ENCODE measurements at places on chromosomes 2 and 18. TPM values are rescaled to one million over a fixed set of nuclear protein-coding genes. Genes with fewer than 3 reads are reported as not detected.

Gene SERPINB12
- total RNA-seq, result not detected

- DNase-seq, result no peak
Observed at GRCh38 chr2:130390460-130391057, 34.7 kb downstream of the PTPN18 start.

Gene STON1
- 2.5 TPM for total RNA-seq

Gene SGO2
- total RNA-seq, result 2.4 TPM

DNA sequence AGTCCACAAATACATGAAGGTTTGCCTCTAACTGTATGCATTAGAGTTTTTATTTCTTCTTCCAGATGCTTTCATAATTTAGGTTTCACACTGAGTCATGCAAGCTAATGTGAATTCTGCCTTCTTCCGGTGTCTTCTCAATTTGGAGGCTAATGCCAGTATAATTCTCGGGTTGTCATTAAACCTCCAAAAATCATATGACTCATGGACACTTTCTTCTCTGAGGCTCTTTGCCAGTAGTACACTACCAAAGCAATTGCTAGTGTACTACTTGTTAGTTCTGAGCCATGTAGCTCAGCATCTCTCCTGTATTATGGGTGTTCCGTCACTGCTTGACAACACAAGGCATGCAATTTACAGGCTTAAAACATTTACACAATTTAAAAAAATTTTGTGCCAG lies 137.1 kb downstream of the VWC2L start:
- no peak for DNase-seq

Gene TTC31
- 26.3 TPM for total RNA-seq

DNA sequence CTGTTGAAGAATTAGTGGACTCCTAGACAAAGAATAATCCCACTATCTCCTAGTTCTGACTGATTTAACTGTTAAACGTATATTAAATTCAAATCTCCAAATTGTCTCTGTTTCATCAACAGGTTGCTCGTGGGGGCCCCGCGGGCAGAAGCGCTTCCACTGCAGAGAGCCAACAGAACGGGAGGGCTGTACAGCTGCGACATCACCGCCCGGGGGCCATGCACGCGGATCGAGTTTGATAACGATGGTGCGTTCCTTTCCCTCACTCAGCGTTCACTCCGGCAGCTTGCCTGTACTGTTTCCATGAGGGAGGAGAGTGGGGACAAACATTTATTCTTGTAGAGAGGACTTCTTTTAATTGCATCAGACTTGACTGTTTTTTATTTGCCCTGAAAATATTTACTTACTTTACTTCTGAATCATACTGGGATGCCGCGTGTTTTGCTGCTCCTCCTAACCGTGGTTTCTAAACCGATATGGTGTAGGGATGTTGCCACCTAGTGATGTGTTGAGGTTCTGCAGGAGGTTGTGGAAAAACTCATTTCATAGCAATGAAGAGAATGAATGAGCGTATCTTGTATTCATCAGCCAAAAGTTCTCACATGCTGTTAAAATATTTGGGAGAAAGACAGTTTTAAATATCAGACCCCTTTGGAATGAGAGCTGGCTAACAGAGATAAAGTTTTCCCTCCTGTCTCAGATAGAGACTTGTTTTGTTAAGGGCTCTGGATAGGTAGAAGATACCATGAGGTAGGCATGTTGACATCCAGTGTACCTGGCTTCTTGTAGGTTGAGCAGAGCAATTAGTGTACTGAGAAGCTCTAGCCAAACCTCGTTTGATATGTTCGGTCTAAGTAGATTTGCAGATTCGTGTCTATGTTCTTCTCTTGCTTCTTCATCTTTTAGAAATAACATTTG lies 38.3 kb downstream of the ITGA6 start:
- DNase-seq, result peak; percentile 55

DNA sequence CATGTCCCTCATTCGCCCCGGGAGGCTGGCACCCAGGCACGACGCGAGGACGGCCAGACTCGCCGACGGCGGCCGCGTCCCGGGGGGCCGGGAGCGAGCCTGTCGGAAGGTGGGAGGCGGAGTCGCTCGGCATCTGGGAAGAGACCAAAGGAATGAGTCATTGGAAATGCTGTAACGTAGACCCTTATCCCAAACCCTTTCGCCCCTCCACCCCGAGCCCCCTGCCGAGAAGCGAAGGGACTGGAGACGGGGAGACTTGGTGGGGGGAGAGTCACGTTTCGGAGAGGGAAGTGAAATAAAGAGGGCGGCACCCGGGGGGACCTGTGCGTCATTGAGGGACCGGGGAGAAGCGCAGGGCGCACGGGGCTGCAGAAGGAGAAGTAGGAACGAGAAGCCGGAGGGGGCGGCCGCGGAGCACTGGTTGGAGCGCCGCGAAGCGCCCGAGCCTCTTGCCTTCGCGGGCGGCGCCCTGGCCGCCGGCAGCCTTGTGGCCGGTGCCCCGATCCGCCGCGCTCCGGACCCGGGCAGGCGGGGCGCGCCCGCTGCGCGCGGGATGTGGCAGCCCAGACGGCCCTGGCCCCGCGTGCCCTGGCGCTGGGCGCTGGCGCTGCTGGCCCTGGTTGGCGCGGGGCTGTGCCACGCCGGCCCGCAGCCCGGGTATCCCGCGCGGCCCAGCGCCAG lies at the start of gene EMILIN2:
EMILIN2 (plus strand) TSS at position 371 of the 681 bp plus-strand sequence; CDS start at position 554, 183 bp downstream.
- peak; percentile 19 for DNase-seq

DNA sequence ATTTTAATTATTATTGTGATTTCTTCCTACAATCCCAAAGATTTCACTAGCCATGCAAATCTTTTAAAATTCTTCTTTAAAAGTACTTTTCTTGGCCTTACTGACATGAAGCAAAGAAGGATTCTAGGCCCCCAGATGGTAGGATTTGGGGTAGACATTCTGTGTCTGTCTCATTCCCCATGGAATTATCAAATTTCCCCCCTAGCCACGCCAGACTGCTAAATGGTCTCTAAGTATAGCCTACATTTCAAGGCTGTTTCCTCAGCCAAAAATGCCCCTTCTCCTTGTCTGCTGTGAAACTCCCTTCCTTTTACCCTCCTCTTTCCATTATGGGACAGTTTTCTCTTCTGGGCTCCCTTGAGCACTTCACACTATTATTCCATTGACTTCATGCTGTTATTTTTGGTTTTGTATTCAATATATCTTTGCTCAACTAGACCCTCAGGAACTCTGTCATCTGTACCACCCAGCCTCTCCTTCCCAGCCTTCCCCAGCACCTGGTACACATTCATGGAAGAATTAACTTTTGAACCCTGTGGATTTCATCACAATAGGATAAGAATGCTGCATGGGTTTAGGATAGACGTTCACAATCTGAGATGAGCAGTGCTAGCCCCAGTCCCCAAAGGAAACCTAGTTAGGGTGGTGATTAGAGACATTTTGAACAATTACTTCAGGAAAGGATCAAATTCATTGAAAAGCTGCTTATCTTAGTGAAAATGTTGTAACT lies 21.5 kb upstream of the CYP1B1 start:
- no peak for DNase-seq

- no peak for DNase-seq
Observed at GRCh38 chr2:148565272-148565894, 79.2 kb upstream of the EPC2 start.

GRCh38 chr18:50866765-50867164 lies 12.2 kb upstream of the ME2 start:
- no peak for DNase-seq

- DNase-seq, result no peak
Observed at GRCh38 chr18:22066083-22066485, 103.3 kb upstream of the GATA6 start.

Gene SP140
- total RNA-seq, result 2.4 TPM

DNA sequence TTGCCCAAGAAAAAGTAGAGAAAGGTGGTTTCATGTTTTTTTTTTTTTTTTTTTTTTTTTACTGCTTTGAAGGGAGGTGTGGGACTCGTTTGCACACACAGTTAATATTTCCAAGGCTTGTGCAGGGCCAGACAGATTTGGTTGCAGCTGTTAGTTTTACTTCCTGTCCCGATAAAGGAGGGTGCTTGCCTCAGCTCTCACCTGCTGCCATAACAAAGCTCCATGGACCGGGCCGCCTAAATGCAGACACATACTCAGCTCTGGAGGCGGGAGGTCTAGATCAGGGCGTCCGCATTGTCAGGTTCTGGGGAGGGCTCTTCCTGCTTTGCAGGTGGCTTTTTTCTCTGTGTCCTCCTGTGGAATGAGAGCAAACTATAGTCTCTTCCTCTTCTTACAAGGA lies 69.9 kb downstream of the ODC1 start:
- DNase-seq, result no peak

DNA sequence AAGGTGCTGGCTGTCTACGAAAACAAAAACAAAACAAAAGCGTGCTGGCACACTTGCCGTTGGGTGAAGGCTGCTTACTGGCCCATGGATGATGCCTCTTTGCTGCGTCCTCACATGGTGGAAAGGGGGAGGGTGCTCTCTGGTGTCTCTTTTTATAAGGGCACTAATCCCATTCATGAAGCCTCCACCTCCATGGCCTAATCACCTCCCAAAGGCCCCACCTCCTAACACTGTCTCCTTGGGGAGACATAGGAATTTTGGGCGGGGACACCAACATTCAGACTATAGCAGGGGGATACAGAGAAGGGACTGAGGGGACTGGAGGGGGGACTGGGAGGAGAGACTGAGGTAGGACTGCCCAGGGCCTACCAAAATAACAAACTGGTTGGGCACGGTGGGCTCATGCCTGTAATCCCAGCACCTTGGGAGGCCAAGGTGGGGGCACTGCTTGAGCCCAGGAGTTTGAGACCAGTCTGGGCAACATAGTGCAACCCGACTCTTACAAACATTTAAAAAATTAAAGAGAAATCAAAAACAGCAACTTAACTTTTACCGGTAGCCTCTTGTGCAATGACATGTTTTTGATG lies 14.5 kb downstream of the PTMA start:
- no peak for DNase-seq

DNA sequence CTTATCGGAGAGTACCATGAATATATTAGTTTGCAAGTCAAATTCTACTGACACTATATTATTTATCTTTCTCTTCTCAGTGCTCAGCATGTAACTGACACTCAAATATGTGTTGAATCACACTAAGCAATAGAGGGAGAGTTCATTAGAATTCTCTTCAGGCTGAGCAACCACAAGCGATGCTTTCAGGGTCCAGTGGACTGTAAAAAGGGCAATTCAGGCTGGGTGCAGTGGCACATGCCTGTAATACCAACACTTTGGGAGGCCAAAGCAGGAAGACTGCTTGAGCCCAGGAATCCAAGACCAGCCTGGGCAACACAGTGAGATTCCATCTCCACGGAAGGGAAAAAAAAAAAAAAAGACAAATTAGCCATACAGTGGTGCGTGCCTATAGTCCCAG lies 16.3 kb downstream of the PDE6D start:
- DNase-seq, result no peak

Gene GREB1
- total RNA-seq, result 30.2 TPM

GRCh38 chr2:239942871-239943311 lies 82.3 kb downstream of the NDUFA10 start:
- no peak for DNase-seq

Data from dorsolateral prefrontal cortex (tissue), 122 donors.